ENCODE measurements at places on chromosomes 7 and 10. TPM values are rescaled to one million over a fixed set of nuclear protein-coding genes. Genes with fewer than 3 reads are reported as not detected.

- H3K4me3 ChIP-seq, result no peak overlapping the region
- H3K27ac ChIP-seq, result no peak overlapping the region
- H3K36me3 ChIP-seq, result no peaks in the 10 kb centered on the region
- H3K27me3 ChIP-seq, result peaks cover 49% of the 10 kb centered on the region
- DNase-seq, result no peak
Observed at GRCh38 chr10:133529576-133529946, 2.4 kb downstream of the CYP2E1 start.

GRCh38 chr7:96737545-96738050 lies 28.0 kb upstream of the SEM1 start:
- H3K27ac ChIP-seq, result no peak overlapping the region
- H3K4me3 ChIP-seq, result no peak overlapping the region
- H3K4me1 ChIP-seq, result no peaks in the 10 kb centered on the region
- H3K36me3 ChIP-seq, result no peaks in the 10 kb centered on the region

DNA sequence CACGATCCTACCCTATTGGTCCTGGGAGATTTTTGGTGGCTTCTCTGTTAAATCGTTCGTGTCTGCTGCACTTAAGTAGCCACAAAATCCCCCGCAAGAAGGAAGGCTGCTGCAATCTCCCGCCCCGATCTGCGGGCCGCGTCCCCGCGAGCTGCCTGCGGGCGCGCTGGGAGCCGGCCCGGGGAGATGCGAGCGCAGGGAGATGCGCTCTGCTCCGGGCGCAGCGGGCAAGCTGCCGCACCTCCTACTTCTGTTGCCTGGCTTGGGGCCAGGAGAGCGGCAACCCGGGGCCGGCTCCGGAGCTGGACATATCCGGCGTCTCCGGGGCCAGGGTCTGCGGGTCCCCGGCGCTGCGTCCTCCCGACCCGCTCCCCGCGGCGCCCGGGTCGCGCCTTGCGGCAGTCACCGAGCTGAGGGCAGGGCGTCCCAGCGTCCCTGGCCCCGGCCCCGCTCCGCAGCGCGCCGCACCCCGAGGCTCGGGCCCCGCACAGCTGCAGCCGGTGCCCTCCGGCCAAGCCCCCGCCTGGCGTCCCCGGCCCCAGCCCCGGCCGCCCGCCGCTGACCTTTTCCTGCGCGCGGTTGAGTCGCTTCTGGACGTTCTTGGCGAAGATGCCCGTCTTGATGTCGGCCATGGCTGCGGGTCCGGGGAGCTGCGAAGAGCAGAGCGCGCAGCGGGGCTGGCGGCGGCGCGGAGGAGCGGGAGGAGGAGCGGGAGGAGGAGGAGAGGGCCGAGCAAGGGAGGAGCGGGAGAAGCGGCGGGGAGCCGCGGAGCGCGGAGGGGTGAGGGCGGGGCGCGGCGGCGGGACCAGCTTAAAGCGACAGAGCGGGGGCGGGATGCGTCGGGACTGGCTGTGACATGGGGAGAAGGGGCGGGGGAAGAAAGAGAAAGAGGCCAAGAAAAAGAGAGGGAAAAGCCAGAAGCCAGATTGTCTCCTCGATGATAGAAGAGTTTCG lies at the start of gene AMPH:
Gene AMPH, minus strand, starts transcription at position 654 of the 954 bp plus-strand sequence. Its CDS starts 22 bp downstream, at position 632.
- no peak for DNase-seq
- no peak within 1 kb of the TSS for H3K4me3 ChIP-seq
- no peaks in the 10 kb centered on the region for H3K4me1 ChIP-seq
- peaks cover 28% of the 10 kb centered on the region for H3K27me3 ChIP-seq
- H3K36me3 ChIP-seq, result no peaks in the 10 kb centered on the region

GRCh38 chr7:126953461-126953860 lies 299.3 kb downstream of the GRM8 start:
- H3K27me3 ChIP-seq, result no peaks in the 10 kb centered on the region
- H3K4me3 ChIP-seq, result no peak overlapping the region
- no peaks in the 10 kb centered on the region for H3K4me1 ChIP-seq
- no peak for DNase-seq

NUTM2D gene
- 3.9 TPM for polyA plus RNA-seq
